ENCODE measurements at places on chromosomes 1 and 21.
A peak's percentile ranks its signal among the peaks of the same experiment; 100 is the strongest.

- DNase-seq: no peak
Measured at GRCh38 chr1:24745711-24746413, 615 bp downstream of the CLIC4 start.

DNA sequence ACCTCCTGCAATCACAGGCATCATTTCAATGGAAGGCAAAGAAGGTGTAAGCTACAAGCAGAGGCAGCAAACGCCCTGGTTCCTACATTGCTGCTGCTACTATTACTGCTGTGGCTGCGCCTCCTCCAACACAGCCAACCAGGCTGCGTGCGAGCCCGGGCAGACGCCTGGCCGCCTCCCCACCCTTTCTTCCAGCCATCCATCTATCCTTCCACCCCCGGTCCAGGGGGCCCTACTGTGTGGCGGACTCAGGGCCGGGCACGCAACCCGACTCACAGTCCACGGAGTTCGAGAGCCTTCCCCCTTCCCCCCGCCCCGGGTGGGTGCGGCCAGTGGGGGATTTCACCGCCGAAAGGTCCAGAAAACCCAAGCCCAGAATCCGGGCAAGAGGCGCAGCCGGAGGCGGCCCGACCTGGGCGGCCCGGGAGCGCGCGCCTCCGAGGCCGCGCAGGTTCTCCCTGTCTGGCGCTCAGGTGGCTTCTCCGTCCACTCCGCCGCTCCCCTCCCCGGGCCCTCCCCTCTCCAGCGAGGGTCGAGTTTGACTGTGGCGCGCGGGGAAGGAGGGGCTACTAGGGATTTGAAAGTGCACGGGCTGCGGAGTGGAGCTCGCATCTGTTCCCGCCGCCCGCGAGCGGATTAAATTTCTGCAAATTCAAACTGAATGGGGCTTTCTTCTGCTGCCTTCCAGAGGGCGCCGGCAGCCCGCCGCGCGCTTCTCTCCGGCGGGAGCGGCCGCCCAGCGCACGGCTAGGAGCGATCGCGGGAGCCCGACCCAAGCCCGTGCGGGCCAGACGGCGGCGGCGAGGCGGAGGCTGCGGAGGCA lies at the start of gene HUNK:
HUNK (plus strand) TSS at position 569 of the 823 bp plus-strand sequence. CDS start 655 bp downstream, outside the sequence.
- DNase-seq: peak; percentile 62

DNA sequence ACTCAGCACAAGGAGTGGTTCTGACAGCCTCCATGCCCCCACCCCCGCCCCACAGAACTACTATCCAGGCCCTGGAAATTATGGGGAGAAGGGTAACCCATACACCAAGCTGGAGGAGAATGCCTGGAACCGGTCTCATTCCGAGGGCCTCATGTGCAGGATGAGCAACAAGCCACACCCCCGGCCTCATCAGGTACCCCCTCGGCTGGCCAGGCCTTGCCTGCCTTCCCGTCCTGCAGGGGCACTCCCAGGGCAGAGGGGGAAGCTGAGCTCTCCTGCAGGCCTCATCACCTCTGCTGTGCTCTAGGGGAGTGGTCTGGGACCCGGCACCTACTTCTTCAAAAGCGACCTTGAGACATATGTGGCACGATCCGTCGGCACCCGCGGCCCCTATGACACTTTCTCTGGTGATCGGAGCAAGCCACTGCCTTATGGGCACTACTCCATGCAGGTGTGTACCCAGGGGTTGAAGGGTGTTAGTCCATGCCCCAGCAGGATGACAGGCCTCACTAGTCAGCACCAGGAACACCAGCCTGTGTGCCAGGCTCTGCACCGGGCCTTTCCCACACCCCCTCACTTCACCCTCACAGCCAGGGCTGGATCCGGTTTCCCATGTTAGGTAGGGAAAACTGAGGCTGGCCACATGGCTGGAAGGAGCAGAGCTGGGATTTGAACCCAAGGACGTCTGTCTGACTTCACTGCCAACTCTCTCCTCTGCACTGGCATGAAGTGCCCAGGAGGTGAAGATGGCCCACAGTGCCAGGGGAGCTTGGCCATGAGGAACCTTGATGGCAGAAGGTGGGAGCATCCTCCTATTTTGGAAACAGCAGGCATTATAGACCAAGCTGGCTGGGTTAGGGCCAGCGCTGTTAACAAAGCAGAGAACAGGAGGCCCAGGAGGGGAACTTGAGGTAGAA lies 10.9 kb upstream of the TTC22 start:
- no peak for DNase-seq

- DNase-seq: peak; percentile 34
Measured at GRCh38 chr1:227892489-227893299, 55.0 kb downstream of the WNT9A start.

DNA sequence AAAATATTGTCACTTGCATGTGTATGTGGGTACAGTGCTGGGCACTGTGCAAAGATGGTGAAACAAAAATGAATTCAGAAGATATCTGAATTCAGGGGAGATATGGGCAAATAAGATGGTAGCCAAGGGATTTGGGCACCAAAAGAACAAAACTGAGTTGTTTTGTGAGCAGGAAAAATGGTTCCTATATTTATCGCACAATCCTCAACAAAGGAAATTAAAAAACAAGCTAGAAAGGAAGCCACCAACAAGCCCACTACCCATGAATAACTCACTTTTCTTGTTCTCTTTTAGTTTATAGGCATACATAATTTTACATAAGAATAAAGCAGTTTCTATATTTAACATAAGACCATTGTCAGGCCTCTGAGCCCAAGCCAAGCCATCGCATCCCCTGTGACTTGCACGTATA lies 40.7 kb upstream of the VASH2 start:
- no peak for DNase-seq

DNA sequence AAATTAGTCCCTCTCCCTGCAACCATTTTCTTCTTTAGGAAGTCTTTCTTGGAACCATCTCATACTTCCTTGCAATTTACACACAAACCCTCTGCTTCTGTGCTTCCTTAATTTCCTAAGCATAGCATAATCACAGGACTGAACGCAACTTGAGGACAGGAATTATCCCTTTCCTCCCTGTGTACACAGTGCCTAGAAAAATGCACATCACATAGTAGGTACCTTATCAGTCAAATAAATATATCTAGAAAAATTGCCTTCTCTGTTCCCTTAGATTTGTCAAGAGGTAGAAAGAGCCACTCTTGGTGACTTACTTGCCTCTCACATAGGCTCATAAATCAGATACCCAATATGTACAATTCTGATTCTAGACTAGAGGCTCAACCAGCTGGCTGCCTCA lies 4.9 kb downstream of the ASPM start:
- DNase-seq: no peak

DNA sequence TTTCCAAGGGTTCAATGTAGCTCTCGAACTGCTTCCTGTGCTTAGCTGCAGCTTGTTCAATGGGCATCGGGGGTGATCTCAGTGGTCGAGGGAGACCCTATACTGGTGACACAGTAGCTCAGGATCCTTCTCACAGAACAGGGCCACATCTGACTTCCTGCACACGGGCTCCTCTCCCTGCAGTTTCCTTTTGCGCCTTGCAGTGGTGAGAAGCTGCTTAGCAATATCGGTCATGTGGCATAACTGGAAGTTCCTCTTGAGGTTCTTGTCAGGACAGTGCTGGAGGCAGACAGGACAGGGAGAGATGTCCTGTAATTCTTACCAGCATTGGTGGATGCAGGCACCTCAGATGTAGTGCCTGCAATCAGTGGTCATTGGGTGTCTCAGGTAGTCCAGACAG lies 140.5 kb upstream of the MAP1LC3C start:
- DNase-seq: no peak

DNA sequence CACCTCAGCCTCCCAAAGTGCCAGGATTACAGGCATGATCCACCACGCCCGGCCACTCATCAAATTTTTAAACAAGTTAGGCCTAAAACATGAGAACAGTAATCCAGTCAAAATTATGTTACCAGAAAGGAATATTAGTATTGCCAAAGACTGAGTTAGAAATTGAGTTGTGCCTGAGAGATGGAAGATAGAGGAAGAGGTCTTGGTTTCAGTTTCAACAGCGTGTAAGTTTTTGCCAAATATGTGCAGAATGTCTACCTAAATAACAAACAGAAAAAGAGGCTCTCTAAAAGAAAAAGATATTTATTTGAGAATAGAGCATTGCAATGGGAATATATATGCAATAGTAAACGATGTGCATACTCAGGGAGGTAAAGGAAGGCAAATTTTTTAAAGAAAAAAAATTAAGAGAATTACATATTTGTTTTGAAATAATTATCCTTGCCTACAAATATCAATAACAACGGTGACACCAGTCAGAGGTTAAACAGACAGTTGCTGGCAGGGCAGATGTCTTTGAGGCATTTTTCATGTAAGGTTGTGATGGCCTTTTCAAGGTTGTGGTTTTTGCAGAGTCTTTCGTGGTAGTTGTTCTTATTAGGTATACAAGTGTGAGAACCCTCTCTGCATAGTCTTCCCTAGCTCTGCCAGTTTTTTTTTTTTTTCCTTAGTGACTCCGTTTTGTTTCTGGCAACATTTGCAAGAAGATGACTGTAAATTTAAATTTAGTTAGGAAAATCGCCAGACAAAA lies 2.2 kb upstream of the CD1B start:
- DNase-seq: no peak

DNA sequence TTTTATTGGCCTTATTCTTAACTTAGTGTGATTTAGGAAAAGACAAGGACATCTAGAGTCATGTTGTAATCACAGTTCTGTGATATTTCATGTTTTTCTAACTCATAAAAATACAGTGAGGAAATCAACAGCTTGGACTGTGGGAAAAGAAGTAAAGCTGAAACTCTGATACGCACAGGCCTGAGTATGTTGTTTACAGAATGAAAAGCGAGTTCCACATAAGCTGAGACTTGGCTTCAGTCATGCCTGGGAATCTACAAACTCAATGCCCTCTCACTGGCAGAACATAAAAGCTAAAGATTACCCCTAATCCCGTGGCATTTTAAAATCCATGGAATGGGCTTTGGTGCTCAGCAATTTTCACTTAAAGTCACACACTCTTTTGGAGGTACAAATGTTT lies 23.6 kb upstream of the ATP5PO start:
- no peak for DNase-seq

DNA sequence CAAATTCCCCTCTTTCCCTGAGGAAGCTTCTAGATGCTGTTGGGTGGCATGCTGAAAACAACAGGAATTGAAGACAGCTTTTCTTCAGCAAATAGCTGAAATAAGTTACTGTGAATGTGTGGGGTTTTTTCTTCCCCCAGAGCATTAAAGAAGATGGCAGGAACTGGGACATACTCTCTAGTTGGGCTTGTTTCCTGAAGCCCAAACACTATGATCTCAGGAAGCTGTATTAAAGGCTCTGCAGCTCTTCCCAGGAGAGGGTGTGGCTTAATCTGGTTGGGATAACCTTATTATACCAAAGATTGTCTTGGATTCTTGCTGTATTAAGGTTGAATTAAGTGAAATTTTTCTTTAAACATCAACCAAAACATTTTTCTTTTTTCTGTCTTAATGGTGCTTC lies 64.9 kb upstream of the LMO4 start:
- DNase-seq: no peak

GRCh38 chr1:153774780-153775457 lies at the start of gene SLC27A3:
Gene SLC27A3 (plus strand): TSS chr1:153775407. CDS start chr1:153775498, 91 bp downstream.
- DNase-seq: peak; percentile 86

GRCh38 chr1:157008502-157008901 lies 37.0 kb downstream of the ARHGEF11 start:
- DNase-seq: no peak

GRCh38 chr1:68340951-68341350 lies 108.6 kb upstream of the WLS start:
- no peak for DNase-seq

GRCh38 chr1:77623066-77623465 lies 59.4 kb downstream of the ZZZ3 start:
- DNase-seq: no peak

GRCh38 chr1:178064191-178064821 lies 29.6 kb upstream of the RASAL2 start:
- DNase-seq: no peak

DNA sequence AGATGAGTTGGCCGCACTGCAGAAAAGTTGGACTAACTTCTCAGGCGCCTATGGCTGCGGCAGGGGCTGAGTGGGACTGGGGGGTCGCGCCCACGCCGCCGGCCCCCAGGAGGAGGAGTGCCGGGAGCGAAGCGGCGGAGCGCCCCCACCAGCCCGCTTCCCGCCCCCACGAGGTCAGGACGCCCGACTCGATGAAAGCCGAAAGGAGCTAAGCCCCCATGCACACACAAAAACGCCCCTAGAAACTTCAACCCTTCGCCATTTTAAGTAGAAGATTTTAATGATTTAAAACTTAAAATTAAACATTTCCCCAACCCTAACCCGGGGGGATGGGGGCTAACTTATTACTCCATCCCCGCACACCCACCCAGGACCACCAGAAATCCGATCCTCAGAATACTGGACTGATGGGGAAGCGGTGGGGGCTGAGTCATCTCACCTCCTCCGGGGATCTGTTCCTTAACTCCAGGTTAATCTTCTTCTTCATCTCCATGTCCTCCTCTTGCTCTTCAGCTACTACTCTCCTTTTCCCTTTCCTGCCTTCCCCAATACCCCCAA lies 539 bp downstream of the ANP32E start:
- peak; percentile 64 for DNase-seq

DNA sequence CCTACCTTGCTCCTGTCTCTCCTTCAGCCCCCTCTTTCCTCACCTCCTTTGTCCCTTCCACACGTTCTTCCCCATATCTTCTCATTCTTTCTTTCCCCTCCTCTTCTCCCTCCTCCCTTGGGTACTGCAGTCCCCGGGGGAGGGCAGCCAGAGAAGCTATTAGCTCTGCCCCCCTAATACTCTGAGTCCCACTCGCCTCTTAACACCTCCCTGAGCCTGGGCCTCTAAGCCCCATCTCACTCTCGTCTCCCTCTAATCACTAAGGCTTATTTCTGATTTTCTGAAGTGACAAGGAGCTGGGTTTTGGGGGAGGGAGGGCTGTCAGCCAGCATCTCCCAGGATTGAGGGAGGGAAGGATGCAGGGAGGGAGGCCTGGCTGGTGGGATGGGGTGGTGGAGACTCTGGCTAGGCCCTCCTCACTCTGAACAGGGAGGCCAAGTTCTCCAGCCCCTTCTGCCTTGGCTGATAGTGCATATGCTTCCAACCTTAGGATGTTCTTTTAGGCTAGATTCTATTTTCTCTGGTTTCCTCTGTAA lies 25.6 kb upstream of the DMBX1 start:
- DNase-seq: no peak

GRCh38 chr1:22949822-22950331 lies 22.8 kb downstream of the LACTBL1 start:
- DNase-seq: no peak

GRCh38 chr1:9341301-9341845 lies 48.7 kb downstream of the SPSB1 start:
- no peak for DNase-seq

DNA sequence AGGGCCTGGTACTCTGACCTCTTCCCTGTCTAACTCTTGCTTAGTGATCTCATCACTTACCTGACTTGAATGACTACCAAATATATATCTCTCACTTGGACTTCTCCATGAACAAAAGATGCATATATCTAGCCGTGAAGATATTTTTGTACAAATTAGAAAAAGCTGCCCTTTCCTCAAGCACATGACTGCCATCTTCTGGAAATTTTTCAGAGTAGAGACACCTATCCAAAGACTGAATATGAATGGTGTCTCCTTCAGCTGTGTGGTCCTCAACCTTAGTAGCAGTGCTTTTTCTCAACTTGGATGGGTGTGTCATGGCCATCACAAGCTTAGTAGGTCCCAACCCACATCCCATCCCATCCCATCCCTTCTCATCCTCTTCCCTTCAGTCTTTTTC lies 142.3 kb downstream of the DNM3 start:
- DNase-seq: no peak

GRCh38 chr1:109167001-109167506 lies 46.7 kb upstream of the SARS1 start:
- no peak for DNase-seq

All from mucosa of descending colon (tissue), 3 donors.